ENCODE measurements at places on chromosomes 11 and 22.

GRCh38 chr11:130478204-130478701 is 29.8 kb downstream of the ADAMTS15 start:
- DNase-seq, result no peak

GRCh38 chr11:113192121-113192925 is 122.1 kb upstream of the TTC12 start:
- DNase-seq, result no peak

DNA sequence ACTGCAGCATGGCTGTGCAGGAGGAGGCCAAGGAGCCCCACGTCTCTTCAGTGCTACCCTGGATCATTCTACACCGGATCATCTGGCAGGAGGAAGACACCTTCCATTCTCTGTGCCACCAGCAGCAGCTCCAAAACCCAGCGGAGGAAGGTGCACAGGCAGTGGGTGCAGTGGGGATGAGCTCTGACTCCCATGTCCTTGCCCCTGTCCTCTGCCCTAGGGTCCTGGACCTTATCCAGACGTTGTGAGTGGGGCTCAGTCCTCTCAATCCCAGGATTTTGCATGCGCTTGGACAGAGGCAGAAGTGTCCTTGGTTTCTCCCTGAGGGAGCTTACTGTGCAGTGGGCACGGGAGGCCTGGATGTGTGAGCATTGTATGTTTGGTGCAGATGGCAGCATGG is 61.3 kb downstream of the CABIN1 start:
- no peak for DNase-seq

- no peak for DNase-seq
Measured at GRCh38 chr22:20588843-20589581, 81.6 kb downstream of the MED15 start.

DNA sequence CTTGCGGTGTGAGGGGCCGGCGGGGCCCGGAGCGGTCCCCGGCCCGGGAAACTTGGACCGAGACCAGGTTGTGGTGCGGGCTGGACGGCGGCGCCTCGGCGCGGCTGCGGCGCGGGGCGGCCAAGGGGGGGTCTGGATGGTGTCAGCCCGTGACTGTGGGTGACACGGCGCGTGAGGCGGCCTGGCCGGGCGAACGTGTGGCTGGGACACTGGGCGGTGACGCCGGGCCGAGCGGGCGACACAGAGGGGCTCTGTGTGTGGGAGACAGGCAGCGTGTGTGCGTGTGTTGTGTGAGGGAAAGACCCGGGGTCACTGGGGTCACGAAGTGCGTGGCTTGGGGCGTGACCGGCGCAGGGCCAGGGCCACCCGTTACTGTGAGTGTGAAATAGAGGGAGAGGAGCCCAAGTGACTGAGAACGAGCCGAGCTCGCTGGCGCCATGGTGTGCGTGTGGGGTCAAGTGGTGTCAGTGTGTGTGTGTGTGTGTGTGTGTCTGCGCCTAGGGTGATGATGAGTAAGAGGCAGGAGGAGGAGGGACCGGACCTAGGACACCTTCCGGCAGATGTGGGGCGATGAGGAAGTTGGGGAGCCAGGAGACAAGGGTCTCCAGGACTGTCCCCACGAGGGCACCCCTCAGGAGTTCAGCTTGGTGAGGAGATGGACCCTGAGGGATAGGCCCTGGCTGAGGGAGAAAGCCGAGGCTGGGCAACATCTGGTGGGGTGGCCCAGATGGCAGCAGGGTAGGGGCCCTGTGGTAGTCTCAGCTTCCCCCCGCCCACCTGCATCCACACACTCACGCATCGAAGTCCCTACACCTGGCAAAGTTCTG is 817 bp downstream of the RELT start:
- peak; percentile 80 for DNase-seq

DNA sequence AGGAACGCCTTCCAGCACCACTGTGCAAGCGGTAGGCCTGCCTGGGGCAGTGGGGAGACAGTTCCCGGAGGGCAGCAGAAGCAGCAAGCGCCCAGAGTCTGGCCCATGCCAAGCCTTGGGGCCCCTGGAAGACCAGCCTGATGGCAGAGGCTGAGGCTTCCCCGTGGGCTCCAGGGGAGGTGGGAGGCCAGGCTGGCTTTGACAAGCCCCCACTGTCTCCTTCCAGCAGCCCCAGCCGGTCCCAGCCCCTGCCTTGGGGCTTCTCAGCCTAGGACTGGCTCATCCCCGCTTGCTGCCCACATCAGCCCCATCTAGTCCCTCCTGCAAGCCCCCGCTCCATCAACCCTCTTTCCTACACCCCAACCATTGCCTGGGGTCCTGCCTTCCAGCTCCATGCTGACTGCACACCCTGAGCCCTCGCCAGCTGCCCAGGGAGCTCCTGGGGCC is 46.7 kb downstream of the IGF2 start:
- no peak for DNase-seq

- peak; percentile 98 for DNase-seq
Measured at GRCh38 chr11:65422633-65423515, at the start of gene NEAT1. Gene NEAT1 (plus strand): TSS chr11:65422798.
